ENCODE measurements at places on chromosomes 6 and 20.

DNA sequence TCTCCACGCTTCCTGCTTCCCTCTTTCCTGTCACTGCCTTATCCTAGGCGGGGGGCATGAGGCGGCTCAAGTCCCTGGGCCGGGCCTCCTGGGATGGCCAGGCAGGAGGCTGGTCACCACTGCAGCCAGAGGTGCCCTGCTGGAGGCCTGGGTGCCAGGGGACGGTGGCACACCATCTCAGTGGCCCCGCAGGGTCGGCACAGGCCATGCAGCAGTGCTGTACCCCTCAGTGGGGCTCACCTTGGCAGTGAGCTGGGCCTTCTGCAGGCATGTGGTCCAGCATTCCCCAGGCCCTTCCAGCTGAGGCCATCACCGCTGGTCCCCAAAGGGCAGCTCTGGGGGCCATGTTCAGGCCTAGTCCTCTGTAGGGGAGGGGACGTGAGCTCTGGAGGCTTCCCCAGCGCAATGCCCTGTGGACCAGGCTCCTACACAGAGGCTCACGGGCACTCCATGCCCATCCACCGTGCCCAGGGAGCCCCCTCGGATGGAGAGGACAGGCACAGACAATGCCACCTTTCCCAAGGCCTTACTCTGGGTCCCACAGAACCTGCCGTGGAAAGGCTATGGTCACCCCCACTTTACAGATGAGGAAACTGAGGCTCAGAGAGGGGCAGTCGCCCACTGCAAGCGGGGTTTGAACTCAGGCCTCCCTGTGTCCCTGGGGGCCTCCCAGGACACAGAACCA is 123.8 kb downstream of the TAF4 start:
- DNase-seq, result no peak

GRCh38 chr6:156395276-156395675 is 381.9 kb upstream of the ARID1B start:
- DNase-seq, result no peak

- DNase-seq, result no peak
These were observed 56.9 kb downstream of the FAM229B start for GRCh38 chr6:112144145-112144926.

- DNase-seq, result no peak
These were observed 23.8 kb downstream of the SMLR1 start for GRCh38 chr6:130851026-130851425.

GRCh38 chr6:27135087-27135657 is 112.3 kb upstream of the PRSS16 start:
- DNase-seq, result no peak

DNA sequence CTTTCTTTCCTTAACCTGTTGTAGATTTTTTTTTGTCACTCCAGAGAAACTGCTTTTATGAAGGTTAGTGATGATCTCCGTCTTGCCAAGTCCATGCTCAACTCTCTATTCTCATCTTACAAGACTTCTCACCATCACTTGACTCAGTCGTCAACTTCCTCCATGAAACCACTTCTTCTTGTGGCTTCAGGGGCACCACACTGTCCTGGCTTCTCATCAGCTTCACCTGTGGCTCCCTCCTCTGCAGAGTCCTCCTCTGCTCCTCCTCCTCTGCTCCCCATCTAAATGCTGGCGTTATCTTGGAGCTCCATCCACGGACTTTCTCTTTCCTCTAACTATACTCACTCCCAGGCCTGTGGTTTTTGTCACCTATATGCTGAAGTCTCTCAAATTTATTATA is 187.5 kb downstream of the BACH2 start:
- no peak for DNase-seq

DNA sequence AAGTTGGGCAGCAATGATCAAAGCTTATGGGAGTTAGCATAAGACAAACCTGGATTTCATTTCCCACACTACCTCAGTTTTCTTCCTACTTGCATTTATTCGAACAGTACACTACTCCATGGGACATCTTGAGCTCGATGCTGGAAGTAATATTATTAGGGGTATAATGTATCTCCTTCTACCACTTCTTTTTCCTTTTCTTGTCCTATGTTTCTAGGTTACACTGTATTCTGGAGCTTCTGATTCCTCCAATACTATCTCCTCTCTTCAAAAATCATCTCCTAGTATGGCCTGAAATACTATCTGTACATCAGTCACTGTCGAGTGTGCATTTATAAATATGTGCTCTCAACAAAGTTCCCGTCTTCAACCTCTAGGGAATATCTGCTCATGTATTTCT is 124.4 kb downstream of the MAP7 start:
- DNase-seq, result no peak

- no peak for DNase-seq
These were observed 5.5 kb upstream of the MUC22 start for GRCh38 chr6:31004794-31005193.

Measured in right renal cortex interstitium (tissue), 3 donors.